ENCODE measurements at places on chromosomes 7 and 10. TPM values are rescaled to one million over a fixed set of nuclear protein-coding genes. Genes with fewer than 3 reads are reported as not detected.

The LARP4B gene
- polyA plus RNA-seq, result 33.5 TPM

DNA sequence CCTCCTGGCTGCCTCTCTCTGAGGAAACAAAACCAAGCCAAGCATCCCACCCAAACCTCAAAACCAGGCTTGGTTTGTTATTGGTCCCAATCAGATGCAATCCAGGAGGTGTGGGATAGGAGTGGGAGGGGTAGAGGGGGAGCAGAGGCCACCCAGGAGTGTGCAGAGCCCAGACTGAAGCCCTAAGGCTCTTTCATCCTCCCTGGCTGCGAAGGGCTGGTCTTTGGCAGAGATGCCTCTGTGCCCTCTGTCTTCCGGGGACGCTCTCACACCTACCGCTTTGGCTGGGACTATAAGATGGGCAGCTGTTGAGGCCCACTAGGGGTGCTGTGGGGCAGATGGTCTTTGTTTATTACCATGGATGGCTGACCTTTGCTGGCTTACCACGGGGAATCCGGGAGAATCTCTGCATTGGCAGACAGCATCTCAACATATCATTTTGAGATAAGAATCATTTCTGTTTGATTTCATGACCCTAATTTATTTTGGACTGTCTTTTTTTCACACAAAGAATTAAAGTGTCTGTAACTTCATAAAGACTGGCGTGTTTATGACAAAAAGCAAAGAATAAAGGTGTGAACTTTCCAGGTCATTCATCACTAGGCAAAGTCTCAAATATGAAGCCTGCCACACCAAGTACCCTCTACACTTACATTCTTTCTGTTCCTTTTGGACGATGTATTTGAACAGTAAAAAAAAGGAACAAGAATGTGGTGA is 6.5 kb upstream of the DENND2A start:
- DNase-seq, result no peak

The AKR1C2 gene
- polyA plus RNA-seq, result 8.2 TPM

DNA sequence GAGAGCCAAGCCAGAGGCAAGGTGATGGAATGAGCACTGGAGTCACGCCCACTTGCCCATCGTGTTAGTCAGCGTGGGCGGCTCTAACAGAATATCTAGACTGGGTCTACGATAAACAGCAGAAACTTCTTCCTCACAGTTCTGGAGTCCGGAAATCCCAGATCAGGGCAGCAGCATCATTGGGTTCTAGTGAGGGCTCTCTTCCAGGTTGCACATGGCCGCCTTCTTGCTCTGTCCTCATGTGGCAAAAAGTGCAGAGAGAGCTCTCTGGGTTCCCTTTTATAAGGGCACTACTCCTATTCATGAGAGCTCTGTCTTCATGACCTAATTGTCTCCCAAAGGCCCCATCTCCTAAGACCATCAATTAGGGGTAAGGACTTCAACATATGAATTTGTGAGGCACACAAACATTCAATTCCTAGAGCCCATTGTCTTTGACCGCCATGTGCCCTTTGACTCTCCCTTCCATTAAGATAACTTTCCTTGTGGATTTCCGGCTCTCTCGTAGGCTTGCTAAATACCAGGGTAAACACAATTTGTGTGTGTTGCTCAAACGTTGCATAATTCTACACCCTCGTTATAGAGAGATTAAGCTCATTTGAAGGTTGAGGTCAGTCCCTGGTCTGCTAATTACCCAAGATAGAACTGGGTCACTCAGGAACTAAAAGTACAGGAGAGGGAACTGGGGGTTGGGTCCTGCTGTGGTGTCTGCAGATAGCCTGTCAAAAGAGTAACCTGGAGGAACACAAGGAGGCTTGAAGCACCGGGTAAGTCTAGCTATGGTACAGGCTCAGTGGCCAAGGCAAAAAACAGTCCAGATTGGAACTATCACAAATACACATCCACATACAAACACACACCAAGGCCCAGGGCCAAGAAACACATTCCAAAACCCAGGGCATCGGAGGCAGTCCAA is 28.7 kb upstream of the USP6NL start:
- no peak for DNase-seq

GRCh38 chr10:129579228-129579627 is 112.2 kb downstream of the MGMT start:
- DNase-seq, result no peak

DNA sequence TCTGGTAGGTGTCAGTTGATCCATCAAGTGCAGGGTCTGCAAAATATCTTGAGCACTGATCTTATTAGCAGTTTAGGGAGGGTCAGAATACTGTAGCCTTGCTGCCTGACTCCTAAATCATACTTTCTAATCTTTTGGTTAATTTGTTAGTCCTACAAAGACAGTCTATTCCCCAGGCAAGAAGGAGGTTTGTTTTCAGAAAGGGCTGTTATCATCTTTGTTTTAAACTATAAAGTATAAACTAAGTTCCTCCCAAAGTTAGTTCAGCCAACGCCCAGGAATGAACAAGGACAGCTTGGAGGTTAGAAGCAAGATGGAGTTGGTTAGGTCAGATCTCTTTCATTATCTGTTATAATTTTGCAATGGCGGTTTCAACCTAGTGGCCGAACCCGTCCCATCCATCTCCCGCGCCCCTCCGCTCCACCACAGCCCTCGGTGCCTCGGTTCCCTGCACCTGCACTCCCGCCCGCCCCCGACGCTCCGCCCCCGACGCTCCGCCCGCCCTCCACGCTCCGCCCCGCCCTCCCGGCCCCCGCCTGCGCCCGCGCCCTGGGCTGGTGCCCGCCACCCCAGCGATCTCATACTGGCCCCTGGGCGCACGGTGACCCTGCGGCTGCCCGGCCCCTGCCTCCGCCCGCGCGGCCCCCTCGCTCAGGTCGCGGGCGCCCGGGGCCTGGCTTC is at the start of gene ADCK2:
TSS of gene ADCK2 (plus strand) at position 564 of the 681 bp plus-strand sequence. CDS start 386 bp downstream, outside the sequence.
- no peak for DNase-seq
